ENCODE measurements at places on chromosomes 1 and 21. TPM values are rescaled to one million over a fixed set of nuclear protein-coding genes. Genes with fewer than 3 reads are reported as not detected.

FBLIM1 gene
- total RNA-seq, result 25.6 TPM

IGSF21 gene
- not detected for total RNA-seq

PLEKHN1 gene
- 11.9 TPM for total RNA-seq

NTRK1 gene
- total RNA-seq, result not detected

LY9 gene
- not detected for total RNA-seq

RNF186 gene
- total RNA-seq, result not detected

PALMD gene
- 19.2 TPM for total RNA-seq

WASF2 gene
- total RNA-seq, result 79.5 TPM

- DNase-seq, result no peak
Observed at GRCh38 chr1:246164764-246165163, 342.3 kb downstream of the SMYD3 start.

GRCh38 chr1:243924188-243924587, 74.1 kb upstream of the AKT3 start:
- peak; percentile 41 for DNase-seq

- no peak for DNase-seq
Observed at GRCh38 chr1:67689267-67690017, 4.4 kb downstream of the GADD45A start.

DNA sequence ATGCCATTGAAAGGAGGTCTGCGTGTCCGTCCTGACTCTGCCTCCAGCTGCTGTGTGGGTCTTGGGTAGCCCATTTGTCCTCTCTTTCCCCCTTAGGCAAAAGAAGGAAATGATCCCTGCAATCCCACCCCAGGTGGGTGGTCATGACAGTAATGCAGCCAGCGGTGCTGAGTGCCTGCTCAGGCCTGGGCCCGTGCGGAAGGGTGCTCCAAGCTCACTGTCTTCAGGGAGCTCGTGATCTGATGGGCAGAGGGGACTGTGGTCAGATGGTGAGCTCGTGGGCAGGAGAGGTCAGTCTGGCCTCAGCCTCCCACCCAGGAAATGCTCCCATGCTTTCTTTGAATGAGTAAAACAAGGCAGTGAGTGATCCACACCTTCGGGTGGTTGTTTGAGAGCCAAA, 35.3 kb upstream of the TTC4 start:
- no peak for DNase-seq

- DNase-seq, result peak; percentile 62
Observed at GRCh38 chr1:119631433-119632102, 16.5 kb downstream of the ZNF697 start.

DNA sequence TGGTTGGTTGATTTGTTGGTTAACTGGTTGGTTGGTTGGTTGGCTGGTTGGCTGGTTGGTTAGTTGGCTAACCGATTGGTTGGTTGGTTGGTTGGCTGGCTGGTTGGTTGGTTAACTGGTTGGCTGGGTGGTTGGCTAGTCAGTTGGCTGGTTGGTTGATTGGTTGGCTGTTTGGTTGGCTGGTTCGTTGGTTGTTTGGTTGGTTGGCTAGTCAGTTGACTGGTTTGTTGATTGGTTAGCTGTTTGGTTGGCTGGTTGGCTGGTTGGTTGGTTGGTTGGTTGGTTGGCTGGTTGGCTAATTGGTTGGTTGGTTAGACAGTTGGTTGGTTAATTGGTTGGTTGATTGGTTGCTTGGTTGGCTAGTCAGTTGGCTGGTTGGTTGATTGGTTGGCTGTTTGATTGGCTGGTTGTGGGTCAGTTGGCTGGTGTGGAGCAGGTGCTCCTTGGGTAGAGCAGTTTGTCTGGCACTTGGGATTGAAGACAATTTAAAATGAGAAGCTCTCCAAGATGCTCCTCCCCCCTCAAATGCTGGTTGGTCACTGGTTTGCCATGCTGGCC, 6.9 kb downstream of the RSPH1 start:
- DNase-seq, result no peak

GRCh38 chr1:117069220-117069844, 9.2 kb downstream of the TTF2 start:
- DNase-seq, result no peak

- DNase-seq, result no peak
Observed at GRCh38 chr1:26005434-26006105, 7.7 kb upstream of the PAFAH2 start.

- DNase-seq, result no peak
Observed at GRCh38 chr1:187122566-187122965, 293.8 kb downstream of the PLA2G4A start.

DNA sequence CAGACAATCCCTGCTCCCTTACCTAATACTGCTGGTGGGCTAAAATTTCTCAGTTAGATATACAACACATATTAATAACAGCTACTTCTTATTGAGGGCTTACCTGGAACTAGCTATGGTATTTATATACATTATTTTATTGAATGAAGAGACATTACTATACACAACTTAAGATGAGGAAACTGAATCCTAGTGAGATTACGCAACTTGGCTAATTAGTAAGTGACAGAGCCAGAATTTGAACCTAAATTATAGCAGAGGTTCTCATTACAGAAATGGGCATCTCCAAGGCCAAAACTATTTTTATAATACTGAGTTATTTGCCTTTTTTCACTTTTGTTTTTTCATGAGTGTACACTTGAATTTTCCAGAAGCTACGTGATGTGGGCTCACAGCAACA, 44.5 kb upstream of the SMYD2 start:
- DNase-seq, result no peak

- DNase-seq, result peak; percentile 15
Observed at GRCh38 chr1:41435570-41436178, 48.8 kb downstream of the EDN2 start.

GRCh38 chr1:112794654-112795239, 79.6 kb upstream of the PPM1J start:
- DNase-seq, result no peak

DNA sequence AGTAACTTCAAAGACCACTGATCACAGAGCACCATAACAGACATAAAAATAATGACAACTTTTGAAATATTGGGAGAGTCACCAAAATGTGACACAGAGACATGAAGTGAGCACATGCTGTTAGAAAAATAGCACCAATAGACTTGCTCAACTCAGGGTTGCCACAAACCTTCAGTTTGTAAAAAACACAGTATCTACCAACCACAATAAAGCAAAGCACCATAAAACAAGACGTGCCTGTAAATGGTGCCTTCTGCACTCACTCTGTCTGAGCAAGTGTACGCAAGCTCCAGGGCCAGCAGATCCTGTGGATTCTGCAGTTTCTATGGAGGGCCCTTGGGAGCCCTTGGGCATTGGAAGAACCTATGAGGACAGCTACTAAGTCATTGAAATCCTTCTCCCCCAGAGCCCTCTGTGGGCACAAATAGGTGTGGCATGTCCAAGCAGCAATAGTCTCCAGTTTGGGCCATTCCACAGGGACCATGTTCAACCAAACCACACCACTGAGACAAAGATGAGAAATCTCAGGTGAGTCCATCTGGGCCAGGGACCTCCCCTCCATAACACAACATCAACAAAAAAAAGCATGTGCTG, 116.9 kb upstream of the RAB4A start:
- no peak for DNase-seq

GRCh38 chr1:234638832-234639799, 29.1 kb upstream of the IRF2BP2 start:
- peak; percentile 80 for DNase-seq

GRCh38 chr1:55448261-55448660, 233.1 kb upstream of the USP24 start:
- DNase-seq, result no peak

- DNase-seq, result peak; percentile 63
Observed at GRCh38 chr1:15323351-15323988, 76.4 kb downstream of the FHAD1 start.

DNA sequence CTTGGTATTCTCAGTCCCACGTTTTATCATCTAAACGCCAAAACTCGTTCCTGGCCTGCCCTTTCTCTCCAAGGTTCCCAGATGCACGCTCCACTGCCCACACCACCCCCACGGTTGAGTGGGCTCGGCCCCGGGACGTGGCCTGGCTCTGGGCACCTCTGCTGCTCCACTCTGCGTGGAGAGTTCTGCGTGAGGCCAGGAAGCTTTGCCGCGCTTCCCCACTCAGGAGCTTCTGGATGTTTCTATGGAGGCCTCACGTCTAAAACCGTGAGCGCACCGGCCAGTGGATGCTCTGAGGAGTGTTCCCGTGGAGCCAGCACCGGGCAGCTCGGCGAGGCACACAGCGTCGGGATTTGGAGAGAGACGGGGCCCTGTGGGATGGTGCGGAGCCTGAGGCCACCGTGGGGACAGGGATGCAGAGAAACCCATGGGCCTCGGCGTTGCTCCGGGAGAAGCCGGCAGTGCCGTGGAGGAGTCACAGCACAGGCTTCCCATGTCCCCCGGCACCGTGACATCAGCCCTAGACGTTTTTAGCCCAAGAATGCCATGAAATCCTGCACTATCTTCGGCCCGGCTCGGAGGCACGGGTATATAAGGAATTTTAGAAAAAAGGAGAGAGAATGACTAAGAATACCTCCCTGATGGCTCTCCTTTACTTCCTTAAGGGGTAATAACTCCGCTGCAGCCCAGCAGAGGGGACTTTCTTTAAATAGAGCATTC, 125.9 kb downstream of the PRDM16 start:
- no peak for DNase-seq

- DNase-seq, result no peak
Observed at GRCh38 chr1:240073097-240073496, 18.6 kb upstream of the FMN2 start.

GRCh38 chr1:196180847-196181593, 427.2 kb downstream of the KCNT2 start:
- DNase-seq, result peak; percentile 16
